Effector memory CD8-positive, alpha-beta T cell (primary cell): ENCODE measurements at places on chromosomes 7 and 10.
A peak's percentile ranks its signal among the peaks of the same experiment; 100 is the strongest.

DNA sequence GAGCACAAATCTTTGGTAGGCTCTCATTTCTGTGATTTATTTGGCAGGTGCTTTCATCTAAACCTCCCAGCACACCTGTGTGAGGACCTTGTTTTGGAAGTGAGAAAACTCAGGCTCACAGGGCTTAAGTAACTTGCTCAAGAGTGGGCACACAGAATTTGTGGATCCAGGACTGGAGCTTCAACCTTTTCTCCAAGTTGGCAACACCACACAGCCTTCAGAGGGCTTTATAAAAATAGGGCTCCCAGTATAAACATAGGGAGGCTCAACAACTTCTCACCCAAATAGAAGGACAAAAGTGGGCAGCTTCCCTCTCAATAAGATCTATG, 182.2 kb upstream of the NEBL start:
- peaks cover 4% of the 10 kb centered on the region for H3K36me3 ChIP-seq
- H3K27me3 ChIP-seq, result no peaks in the 10 kb centered on the region
- H3K4me3 ChIP-seq, result no peak overlapping the region
- no peak for DNase-seq
- no peak overlapping the region for H3K27ac ChIP-seq
- H3K4me1 ChIP-seq, result no peaks in the 10 kb centered on the region

- no peak overlapping the region for H3K27ac ChIP-seq
- peaks cover 7% of the 10 kb centered on the region for H3K36me3 ChIP-seq
- no peak for DNase-seq
- H3K4me3 ChIP-seq, result no peak overlapping the region
- no peaks in the 10 kb centered on the region for H3K4me1 ChIP-seq
Measured at GRCh38 chr7:138527746-138528223, 67.7 kb downstream of the TRIM24 start.

GRCh38 chr10:9707216-9707615, 1310.5 kb upstream of the CELF2 start:
- no peaks in the 10 kb centered on the region for H3K4me1 ChIP-seq
- no peak for DNase-seq
- H3K27me3 ChIP-seq, result no peaks in the 10 kb centered on the region
- H3K4me3 ChIP-seq, result no peak overlapping the region
- H3K36me3 ChIP-seq, result peaks cover 2% of the 10 kb centered on the region

DNA sequence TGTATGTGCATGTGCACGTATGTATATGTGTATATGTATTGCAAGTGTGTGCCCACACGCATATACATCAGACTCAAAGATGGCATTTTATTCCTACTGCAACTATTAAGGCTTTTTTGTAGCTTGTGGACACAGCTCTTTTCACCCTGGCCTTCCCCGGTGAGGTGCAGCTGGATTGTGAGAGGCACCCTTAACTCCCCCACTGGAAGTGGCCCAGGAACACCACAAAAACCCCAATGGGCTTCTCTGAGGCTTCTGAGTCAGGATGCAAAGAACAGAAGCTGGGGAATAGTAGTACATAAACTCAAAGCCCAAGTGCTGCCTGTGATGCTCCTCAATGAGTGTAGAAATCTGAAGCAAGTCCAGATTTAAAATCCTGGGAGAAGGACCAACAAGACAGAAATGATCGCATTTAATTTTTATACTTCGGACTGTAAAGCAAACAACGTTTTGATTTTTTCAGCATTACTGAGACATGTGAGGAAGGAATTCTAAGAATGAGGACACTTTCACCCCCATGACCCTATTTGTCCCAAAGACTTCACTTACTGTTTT, 369.2 kb upstream of the MGMT start:
- H3K36me3 ChIP-seq, result peaks cover 3% of the 10 kb centered on the region
- no peak overlapping the region for H3K27ac ChIP-seq
- H3K4me3 ChIP-seq, result no peak overlapping the region
- no peaks in the 10 kb centered on the region for H3K4me1 ChIP-seq

DNA sequence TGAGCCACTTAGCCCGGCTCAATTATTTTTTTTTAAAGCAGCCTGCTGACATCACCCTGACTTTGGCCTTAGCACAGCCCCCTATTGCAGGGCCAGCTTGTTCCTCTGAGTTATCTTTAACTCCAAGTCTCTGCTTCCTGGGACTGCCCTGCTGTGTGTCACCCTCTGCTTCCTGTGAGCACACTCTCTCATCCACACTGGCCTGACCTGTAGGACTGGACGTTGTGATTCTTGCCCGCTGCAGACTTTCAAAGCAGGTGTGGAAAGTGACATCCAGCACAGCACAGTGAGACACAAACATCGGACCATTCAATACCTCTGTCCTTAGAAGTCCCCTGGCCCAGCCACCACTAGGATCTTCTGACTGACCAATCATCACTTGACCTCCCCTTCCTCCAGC, 26.4 kb upstream of the HSPA12A start:
- H3K36me3 ChIP-seq, result no peaks in the 10 kb centered on the region
- peaks cover 17% of the 10 kb centered on the region for H3K27me3 ChIP-seq
- no peak for DNase-seq

DNA sequence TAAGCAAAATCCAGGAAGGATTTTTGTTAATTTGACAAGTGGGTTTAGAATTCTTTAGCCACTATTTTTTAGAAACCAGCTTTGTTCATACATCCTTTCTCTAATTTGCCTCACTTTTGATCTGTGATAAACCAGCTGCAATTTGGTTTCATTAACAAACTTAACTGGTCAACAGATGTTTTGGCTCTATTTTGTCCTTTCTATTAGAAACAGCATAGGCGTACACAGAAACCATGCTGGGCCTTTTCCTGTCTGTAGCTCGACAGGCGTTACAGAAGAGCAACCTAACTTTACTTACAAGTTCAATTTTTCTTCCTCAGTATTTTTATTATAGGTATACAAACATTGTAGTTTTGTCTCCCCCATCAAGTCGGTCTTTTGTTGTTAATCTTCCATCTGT, 28.2 kb downstream of the KAT6B start:
- DNase-seq, result no peak
- peaks cover 21% of the 10 kb centered on the region for H3K36me3 ChIP-seq

GRCh38 chr7:155928583-155928982, 116.3 kb upstream of the SHH start:
- no peak overlapping the region for H3K27ac ChIP-seq
- no peak for DNase-seq
- no peaks in the 10 kb centered on the region for H3K4me1 ChIP-seq
- H3K36me3 ChIP-seq, result no peaks in the 10 kb centered on the region
- H3K4me3 ChIP-seq, result no peak overlapping the region

- H3K4me3 ChIP-seq, result no peak overlapping the region
- no peak for DNase-seq
- H3K27ac ChIP-seq, result no peak overlapping the region
- H3K4me1 ChIP-seq, result peaks cover 14% of the 10 kb centered on the region
Measured at GRCh38 chr10:90884431-90884830, 12.7 kb downstream of the RPP30 start.

- no peaks in the 10 kb centered on the region for H3K36me3 ChIP-seq
- no peak overlapping the region for H3K27ac ChIP-seq
- H3K4me1 ChIP-seq, result no peaks in the 10 kb centered on the region
- peaks cover 11% of the 10 kb centered on the region for H3K27me3 ChIP-seq
- DNase-seq, result no peak
Measured at GRCh38 chr7:142188154-142188553, 69.7 kb downstream of the PRSS58 start.

- no peaks in the 10 kb centered on the region for H3K27me3 ChIP-seq
- no peak overlapping the region for H3K27ac ChIP-seq
- no peak for DNase-seq
- H3K4me1 ChIP-seq, result no peaks in the 10 kb centered on the region
- H3K4me3 ChIP-seq, result no peak overlapping the region
Measured at GRCh38 chr7:142602756-142603155, 146.5 kb upstream of the PRSS1 start.

DNA sequence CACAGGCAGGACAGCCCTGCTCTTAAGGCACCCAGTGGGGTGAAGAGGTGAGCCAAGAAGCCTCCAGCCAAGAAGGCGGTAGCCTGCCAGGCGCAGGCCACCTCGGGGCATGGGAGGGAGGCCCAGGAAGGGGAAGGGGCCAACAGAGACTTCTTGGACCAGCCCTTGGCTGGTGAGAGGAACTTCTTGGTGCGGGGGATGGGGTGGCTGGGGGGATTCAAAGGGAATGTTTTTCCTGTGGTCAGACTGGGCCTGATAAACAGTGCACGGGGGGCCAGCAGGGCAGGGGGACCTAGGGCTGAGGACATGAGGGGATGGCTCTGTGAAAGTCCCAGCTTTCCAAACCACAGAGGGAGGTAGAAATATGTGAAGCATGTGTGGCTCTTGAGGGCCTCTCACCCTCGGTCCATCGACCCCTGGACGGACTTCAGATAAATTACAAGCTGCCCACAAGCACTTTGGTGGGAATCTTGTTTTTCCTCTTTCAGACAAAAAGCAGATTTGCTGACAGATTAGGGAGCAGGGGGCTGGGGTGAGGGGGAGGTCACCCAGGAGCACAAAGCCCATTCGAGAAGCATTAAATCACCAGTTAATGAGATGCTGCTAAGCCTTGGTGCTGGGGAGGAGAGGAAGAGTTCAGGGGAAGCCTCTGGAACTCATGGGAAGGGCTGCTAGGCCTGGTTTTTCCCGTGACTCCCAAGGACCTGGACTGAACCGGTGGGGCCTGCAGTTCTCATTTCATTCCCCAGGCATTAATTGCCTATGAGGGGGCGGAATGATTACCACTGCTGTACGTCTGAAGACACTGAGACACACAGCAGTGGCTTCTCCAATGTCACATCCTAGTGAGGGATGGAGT, 11.3 kb downstream of the CRYGN start:
- no peaks in the 10 kb centered on the region for H3K27me3 ChIP-seq
- peaks cover 42% of the 10 kb centered on the region for H3K4me1 ChIP-seq
- H3K36me3 ChIP-seq, result peaks cover 4% of the 10 kb centered on the region
- peak overlapping the region; percentile 87 for H3K27ac ChIP-seq
- no peak for DNase-seq

DNA sequence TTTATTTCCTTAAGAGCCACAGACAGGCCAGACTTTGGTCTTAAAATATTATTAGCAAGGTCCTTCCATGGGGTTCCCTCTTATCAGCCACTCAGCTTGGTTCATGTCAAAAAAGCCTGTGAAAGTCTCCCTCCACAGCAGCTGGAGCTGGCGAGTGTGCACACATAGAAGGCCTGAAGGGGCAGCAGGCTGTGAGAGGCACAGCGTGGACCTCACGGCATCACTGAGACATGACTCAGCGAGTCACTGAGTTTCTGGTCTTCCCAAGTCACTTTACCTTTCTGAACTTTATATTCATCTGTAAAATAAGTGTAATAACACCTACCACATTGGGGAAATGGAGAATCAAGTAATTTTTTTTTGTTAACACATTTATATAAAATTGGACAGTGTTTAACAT, 8.7 kb downstream of the TAF3 start:
- no peak for DNase-seq
- H3K27me3 ChIP-seq, result no peaks in the 10 kb centered on the region
- no peak overlapping the region for H3K4me3 ChIP-seq
- H3K27ac ChIP-seq, result no peak overlapping the region

DNA sequence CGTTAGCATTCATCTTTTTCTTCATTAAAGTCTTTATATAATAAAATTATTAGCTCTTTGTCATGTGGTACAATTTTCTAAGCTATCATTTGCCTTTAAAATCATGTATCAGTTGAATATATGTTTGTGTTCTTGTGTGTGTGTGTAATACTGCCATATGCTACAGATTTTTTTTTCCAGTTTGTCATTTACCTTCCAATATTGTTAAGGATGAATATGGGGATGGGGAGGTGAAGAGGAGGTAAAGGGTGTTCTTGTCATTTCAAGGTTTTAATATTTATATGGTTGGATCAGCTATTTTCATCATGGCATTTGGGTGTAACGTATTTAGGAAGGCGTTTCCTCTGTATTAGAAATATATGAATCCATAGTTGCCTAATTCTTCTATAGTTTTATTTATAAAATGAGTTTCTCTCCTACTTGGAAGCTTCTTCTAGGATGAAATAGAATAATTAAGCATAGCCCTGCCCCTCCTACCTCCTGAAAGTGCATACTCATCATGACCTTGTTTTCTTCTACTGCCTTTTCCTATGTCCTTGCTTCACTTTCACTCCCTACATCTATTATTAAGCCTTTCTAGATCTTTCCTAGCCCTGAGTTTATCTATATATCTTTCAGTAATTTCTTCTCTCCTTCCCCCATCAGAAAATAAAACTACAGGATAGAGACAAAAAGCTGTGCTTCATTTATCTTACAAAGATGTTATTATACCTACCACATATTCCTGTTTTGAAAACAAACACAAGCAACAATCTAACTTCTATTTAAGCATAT, 25.1 kb downstream of the RAB18 start:
- H3K4me1 ChIP-seq, result peaks cover 37% of the 10 kb centered on the region
- no peaks in the 10 kb centered on the region for H3K27me3 ChIP-seq
- H3K27ac ChIP-seq, result peak overlapping the region; percentile 4

- H3K4me1 ChIP-seq, result no peaks in the 10 kb centered on the region
- DNase-seq, result no peak
- H3K27ac ChIP-seq, result no peak overlapping the region
- H3K4me3 ChIP-seq, result no peak overlapping the region
Measured at GRCh38 chr7:31705377-31705776, 18.4 kb downstream of the PPP1R17 start.

- no peak overlapping the region for H3K4me3 ChIP-seq
- H3K27ac ChIP-seq, result no peak overlapping the region
- H3K27me3 ChIP-seq, result no peaks in the 10 kb centered on the region
- DNase-seq, result no peak
- no peaks in the 10 kb centered on the region for H3K36me3 ChIP-seq
- H3K4me1 ChIP-seq, result no peaks in the 10 kb centered on the region
Measured at GRCh38 chr10:64507651-64508028, 986.4 kb downstream of the REEP3 start.

GRCh38 chr10:59905731-59906416, 482 bp downstream of the CCDC6 start:
- peak overlapping the region; percentile 90 for H3K4me3 ChIP-seq
- H3K27me3 ChIP-seq, result no peaks in the 10 kb centered on the region
- DNase-seq, result peak; percentile 16
- peak overlapping the region; percentile 97 for H3K27ac ChIP-seq
- peaks cover 61% of the 10 kb centered on the region for H3K4me1 ChIP-seq

GRCh38 chr7:6423942-6424701, 23.6 kb downstream of the DAGLB start:
- no peak for DNase-seq
- peaks cover 5% of the 10 kb centered on the region for H3K4me1 ChIP-seq
- H3K27ac ChIP-seq, result no peak overlapping the region

DNA sequence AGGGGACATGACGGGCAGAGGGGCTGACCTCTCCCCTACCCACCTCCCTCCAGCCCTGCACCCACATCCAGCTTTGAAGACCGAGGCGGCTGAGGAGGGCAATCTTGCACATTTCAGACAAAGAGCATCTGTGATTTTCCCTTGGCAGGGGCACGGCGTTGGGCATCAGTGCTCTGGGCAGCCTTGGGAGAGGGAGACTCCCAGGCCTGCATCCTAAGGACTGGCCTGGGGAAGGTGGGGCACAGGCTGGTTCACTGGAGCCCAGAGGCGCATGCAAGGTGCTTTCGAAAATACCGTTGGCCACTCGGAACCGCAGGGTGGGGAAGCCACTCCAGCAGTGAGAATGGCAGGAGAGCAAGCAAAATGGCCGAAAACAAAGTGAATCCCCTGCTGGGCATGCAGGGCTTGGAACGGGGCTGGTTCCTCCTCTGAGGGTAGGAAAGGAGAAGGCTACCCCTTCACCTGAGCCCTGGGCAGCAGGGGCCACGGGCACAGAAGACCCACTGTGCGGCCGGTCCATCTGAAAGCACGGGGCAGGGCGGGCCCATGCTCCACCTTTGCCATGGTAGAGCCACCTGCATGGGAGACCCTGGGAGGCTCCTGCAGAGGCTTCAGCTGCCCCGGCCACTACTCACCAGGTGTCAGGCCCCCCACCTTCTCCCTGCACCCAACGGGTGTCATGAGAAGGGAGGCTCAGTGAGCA, 49.8 kb downstream of the EBF3 start:
- no peak overlapping the region for H3K27ac ChIP-seq
- H3K36me3 ChIP-seq, result no peaks in the 10 kb centered on the region
- no peak overlapping the region for H3K4me3 ChIP-seq
- peaks cover 15% of the 10 kb centered on the region for H3K27me3 ChIP-seq
- DNase-seq, result no peak
- H3K4me1 ChIP-seq, result no peaks in the 10 kb centered on the region
